Bone marrow (tissue), 2 donors: ENCODE measurements at places on chromosomes 1 and 21.

DNA sequence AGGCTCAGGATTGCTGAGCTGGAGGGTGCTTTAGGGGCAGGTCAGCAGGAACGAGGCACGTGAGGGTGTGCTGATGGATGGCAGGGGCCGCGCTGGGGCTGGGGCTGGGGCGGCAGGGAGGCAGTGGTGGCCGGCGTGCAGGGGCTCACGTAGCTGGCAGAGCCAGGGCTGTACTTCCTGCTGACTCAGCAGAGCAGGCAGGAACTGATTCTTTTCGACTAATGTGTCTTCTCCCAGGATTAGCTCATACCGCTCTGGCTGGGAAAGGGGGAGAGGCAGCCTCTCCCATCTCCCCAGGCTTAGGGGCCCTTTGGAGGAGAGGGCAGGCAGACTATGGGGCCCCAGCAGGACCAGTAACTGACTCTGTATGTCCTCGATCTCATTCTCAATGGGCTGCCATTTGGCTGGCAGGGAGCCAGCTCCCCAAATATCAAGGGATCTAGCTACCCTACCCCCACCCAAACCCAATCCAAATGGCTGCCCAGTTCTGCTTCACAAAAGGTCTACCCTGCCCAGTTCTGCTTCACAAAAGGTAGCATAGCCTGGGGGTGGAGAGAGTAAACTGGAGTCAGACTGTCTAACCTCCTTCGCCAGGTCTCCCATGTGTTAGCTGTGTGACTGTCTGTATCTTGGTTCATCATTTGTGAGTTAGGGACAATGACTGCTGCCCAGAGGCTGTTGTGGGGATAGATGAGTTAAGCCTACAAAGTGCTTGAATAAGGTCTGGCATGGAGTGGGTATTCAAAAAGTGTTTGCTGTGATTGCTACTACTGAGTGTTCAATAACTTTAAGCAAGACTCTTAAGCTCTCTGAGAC lies 100.1 kb upstream of the SLC2A1 start:
- DNase-seq, result no peak

DNA sequence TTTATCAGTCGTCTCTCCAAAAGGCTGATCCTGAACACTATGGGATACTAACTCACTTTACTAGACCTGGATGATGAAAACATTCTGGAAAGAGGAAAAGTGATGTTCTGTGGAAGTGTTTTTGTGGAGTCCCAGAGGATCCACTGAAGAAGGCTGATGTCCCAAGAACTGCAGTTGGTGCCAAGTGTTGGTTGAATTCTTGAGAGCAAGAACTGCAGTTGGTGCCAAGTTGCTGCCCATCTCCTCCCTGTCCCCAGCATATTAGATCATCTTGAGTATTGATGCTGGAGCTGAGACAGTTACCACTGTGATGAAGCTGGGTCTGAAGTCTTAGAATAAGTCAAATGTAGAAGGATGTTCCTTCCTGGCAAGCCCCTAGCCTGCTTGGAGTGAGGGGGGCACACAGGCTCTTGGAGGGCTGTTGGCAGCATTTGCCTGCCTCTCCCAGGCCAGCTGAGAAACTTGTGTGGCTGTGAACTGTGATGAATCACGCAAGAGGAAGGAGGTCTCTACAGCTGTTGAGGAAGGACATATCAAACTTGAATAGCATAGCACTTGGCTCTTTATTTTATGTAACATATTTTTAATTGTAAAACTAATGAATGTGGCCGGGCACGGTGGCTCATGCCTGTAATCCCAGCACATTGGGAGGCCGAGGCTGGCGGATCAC lies 48.1 kb downstream of the DNAJC6 start:
- DNase-seq, result no peak

DNA sequence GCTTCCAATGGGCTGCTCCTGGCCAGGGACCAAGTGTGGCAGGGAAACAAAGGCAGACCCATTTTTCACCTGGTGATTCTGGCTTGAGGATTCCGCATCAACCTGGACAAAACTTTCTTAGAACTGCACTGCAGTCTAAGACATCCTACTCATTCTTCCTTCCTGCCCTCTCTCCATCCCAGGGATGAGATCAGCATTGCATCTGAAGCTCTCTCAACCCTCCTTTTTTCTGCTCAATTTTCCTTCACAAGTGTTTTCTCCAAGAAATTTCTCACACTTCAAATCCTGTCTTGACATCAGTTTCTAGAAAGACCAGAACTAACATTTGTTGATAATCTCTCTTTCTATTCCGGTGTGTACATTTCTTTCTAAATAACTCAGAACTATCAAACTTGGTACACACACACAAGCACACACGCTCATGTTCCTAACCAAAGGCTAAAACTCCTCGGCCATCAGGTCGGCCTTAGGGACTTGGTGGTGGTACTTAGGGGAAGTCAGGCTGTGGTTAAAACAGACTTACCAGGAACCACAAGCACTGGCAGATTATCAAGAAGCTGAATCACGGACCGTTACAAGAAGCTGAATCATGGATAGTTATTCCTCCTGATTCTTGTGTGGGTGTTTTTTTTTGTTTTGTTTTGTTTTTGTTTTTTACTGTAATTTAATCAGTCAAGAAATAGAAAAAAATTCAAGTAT lies 21.0 kb upstream of the CXADR start:
- DNase-seq, result no peak

- no peak for DNase-seq
Observed at GRCh38 chr1:113905435-113905861, 322 bp downstream of the DCLRE1B start.

DNA sequence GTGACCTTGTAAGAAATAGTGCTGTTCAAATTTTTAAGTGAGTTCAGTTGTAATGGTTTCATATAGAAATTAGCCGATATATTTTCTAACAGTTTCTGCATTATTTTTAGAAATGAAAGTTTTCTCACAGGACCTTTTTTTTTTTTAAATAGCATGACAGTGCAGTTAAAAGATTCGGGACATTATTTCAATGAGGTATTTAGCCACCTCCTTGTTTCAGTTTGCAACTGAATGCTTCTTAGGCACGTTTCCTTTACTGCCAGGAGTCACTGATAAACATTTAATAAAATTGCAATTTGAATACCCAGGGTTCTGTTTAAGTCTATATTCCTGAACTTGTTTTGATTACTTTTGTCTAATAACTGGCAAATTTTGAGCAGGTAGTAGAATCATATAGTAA lies 304.7 kb downstream of the TM2D1 start:
- DNase-seq, result no peak

- no peak for DNase-seq
Observed at GRCh38 chr1:183493540-183494245, 21.4 kb downstream of the SMG7 start.

GRCh38 chr1:16900751-16901150 lies 5.0 kb downstream of the RNU1-2 start:
- peak; percentile 39 for DNase-seq

DNA sequence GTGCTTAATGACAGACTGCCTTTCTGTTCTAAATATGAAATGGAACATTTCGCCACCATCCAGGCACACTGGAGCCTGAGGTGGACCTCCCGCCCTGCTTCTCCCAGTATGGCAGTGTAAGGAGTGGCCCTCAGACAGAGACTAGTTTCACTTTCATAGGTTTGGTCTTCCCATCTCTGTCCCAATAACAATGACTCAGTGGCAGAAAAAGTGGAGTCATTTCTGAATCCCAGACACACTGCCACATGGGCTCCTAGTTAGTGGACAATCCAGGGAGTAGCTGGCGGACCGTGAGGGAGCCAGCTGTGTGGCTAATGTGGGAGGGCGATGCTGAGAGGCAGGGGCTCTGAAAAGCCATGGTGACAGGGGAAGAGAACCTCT lies 95.6 kb upstream of the TSPAN2 start:
- no peak for DNase-seq

DNA sequence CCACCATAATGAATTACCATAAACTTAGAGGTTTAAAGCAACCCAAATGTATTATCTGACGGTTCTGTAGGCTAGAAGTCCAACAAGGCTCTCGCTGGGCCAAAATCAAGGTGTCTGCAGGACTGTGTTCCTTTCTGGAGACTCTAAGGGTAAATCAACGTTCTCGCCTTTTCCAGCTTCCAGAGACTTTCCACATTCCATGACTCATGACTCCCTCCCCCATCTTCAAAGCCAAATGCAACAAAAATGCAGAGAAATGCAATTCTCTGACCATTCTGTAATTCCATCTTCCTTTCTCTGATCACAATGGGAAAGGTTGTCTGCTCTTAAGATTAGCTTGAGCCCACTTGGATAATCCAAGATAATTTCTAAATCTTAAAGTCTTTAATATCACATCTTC lies 287.1 kb downstream of the LTN1 start:
- no peak for DNase-seq
